ENCODE measurements at places on chromosomes 16 and 17. TPM values are rescaled to one million over a fixed set of nuclear protein-coding genes. Genes with fewer than 3 reads are reported as not detected.

- DNase-seq = no peak
These were observed 753 bp downstream of the SLC16A11 start for GRCh38 chr17:7043182-7043496.

DNA sequence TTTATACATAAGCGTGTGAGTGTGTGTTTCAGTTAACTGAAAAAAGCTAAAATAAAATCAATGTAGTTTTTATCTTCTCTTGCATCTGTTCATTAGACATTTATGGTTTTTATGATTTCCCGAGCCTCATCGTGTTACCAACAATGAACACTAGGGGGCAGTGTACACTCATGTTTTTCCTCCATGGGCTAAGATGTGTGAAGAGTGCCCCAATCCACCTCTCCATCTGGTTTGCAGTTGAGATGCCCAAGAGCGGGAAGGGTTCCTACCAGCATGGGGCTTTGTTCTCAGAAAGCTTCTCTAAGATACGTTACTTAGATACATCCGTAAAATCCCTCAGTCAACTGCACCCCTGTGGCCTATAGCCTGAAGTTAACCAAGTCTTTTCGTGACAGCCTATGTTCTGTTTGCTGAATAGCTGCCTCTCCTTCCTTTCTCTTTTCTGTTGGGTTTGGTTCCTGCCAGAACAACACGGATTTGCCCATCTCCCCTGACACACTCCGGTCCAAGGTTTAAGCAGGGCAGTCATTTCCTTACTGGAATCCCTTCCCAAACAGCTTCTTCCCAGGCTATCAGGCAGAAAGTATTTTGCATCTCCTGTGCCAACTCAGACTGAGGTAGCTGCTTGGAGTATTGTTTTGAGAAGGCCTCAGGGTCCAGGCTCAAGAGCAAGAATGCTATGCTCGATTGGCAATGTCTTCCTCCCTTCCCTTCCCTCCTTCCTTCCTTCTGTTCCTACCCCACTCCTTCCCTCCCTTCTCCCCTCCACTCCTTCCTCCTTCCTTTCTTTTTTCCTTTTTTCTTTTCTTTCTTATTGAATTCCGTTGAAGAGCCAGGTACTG is 12.9 kb upstream of the ELAC2 start:
- DNase-seq = peak; percentile 56

GRCh38 chr17:1650731-1651558 is 1.3 kb upstream of the RILP start:
- DNase-seq = no peak

GRCh38 chr16:19316846-19317245 is 31.3 kb downstream of the CLEC19A start:
- DNase-seq = no peak

- no peak for DNase-seq
These were observed 4.0 kb upstream of the KAT8 start for GRCh38 chr16:31113121-31114120.

- no peak for DNase-seq
These were observed 100.7 kb upstream of the ZNF469 start for GRCh38 chr16:88281858-88282563.

DNA sequence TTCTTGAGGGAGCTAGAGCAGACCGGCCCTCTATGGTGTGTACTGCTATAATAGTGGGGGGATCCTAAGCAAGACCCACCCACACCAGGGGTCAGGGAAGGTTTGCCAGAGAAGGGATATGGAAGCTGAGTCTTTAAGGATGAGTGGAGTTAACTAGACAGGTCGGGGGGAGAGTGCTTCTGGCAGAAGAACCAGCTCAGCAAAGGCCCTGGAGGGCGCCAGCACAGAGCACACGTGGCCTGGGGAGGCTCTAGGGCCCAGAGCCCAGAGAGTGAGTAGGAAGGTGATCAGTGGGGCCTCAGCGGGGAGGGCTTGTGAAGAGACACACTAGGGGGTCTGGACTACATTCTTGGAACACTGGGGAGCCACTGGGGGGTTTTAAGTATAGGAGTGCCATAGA is 21.1 kb downstream of the NGFR start:
- no peak for DNase-seq

- peak; percentile 72 for DNase-seq
These were observed 4.3 kb downstream of the THOC6 start for GRCh38 chr16:3027983-3028715.

GRCh38 chr17:68387435-68388218 is 69.7 kb downstream of the WIPI1 start:
- DNase-seq = no peak

GRCh38 chr17:14354807-14355206 is 53.9 kb downstream of the HS3ST3B1 start:
- DNase-seq = no peak

- no peak for DNase-seq
These were observed 9.6 kb downstream of the CDRT15 start for GRCh38 chr17:14227052-14227451.

GRCh38 chr16:88619859-88620815 is 18.2 kb upstream of the IL17C start:
- no peak for DNase-seq

The KRTAP4-4 gene
- polyA plus RNA-seq = not detected

The SMPD3 gene
- 3.5 TPM for polyA plus RNA-seq

The GPR179 gene
- polyA plus RNA-seq = 0.49 TPM

The SHBG gene
- 1.2 TPM for polyA plus RNA-seq

The EME1 gene
- 12.1 TPM for polyA plus RNA-seq

All from right lung (tissue), 10 donors.